COR-L47 (cell line): ENCODE measurements at places on chromosomes 16 and 17.

GRCh38 chr17:58081646-58082340 is 1.4 kb upstream of the DYNLL2 start:
- DNase-seq, result no peak

GRCh38 chr16:67399749-67400704 is 6.7 kb upstream of the TPPP3 start:
- peak; percentile 97 for DNase-seq

GRCh38 chr17:41561554-41561953 is 10.3 kb downstream of the KRT9 start:
- DNase-seq, result no peak

- DNase-seq, result no peak
Observed at GRCh38 chr17:16928406-16929034, 43.4 kb downstream of the TNFRSF13B start.

- peak; percentile 9 for DNase-seq
Observed at GRCh38 chr17:2337544-2338314, 428 bp downstream of the SGSM2 start.

GRCh38 chr16:81335669-81336068 is 20.9 kb downstream of the GAN start:
- DNase-seq, result no peak

DNA sequence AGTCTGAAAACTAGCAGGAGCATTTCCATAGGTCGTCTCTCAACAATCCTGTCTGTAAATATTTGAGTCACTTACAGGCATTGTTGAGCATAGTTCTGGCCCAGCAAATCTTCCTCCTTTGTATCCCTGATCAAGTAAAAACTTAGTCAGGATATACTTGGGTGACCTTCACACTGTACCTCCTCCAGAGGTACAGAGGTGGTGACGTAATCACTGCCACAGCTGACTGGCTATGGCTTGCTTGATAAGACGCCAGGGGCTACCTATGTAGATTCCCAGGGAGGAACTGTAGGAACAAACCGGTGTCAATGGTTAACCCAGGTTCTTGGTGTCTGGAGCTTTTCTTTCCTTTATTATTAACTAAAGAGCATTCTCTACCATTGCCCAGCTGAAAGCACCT is at the start of gene KCNJ16:
Gene KCNJ16, plus strand, starts transcription at position 270 of the 400 bp plus-strand sequence. CDS start 56,863 bp downstream, outside the sequence.
- peak; percentile 31 for DNase-seq

GRCh38 chr17:31605761-31606160 is 214.3 kb downstream of the RAB11FIP4 start:
- no peak for DNase-seq

DNA sequence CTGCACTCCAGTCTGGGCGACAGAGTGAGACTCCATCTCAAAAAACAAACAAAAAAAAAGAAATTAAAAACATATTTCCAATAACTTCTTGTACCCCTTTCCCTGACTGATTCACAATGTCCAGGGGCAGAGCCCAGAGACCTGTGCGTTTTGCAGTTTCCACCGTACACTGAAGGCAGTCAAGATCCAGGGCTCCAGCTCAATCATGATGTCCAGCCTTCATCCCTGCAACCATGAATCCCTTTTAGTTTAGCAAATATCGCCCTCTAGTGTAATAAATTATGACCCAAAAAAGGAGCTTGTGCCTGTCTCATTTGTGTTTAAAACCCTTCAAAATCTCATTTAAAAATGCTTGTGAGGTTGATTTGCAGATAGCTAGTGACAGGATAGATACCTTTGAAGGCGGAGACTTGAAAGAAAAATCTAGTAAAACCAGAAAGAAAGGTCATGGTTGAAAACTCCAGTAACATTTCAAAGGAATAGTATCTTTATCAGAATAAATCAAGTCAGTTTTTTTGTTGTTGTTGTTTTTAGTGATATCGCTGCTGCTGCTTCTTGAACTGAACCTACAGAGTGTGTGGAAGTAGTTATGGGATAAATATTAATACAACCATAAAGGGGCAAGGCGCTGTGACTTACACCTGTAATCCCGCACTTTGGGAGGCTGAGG is 3.7 kb upstream of the ERN1 start:
- peak; percentile 76 for DNase-seq

DNA sequence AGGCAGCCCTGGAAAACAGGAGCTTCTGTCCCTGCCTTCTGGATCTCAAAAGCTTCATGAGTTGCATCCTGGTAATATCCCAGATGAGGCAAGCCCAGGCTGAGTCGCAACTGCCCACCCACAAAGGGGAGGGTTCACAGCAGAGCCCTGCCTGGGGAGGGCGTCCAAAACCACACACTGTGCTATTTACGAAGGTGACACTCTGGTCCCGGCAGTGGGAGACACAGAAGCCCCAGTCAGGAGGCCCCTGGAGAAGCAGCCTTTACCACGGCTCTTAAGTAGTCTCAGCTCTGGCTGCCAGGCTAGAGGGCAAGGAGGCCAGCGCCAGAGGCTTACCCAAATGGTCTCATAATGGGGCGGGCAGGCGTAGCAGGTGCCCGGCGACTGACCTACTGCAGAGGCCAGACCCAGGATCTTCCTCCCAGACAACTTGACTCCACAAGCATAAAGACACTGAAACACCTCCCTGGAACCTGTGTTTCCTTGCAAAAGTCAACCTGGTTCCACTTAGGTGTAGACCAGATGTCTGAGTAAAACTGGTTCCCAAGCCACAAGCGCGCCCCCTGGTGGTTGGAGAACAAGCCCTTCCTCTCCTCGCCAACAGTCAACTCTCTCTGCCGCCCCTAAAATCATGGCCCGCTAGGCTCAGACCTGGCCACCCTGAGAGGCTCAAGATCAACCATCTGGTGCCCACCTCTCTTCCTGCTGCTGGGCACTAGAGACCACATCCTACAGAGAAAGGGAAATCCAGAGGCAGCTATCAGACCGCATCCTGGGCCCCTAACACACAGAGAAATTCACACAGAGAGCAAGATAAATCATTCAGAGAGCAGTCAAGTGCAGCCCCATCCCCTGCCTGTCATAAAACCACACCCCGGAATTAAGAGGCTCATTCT is 5.2 kb downstream of the AXIN2 start:
- peak; percentile 44 for DNase-seq

DNA sequence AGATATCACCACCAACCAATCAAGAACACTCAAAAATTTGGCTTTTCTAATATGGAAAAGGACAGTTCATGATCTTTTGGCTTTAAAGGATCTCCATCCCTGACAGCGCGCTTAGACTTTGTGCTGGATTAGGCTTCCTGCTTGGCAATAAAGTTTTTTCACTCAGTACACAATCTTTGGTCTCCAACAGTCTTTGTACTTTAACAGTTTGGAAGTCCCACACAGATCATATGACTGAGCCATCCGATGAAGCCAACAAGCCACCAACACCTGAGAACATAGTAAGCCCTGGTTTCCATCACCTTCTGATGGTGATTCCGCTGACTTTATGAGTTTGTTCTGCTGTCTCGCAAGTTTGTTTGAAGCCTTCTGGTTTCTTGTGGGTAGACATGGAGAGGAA is 34.3 kb downstream of the SMURF2 start:
- DNase-seq, result no peak

GRCh38 chr16:27114006-27114405 is 47.3 kb downstream of the C16orf82 start:
- DNase-seq, result no peak

GRCh38 chr17:38732376-38733281 is 2.5 kb downstream of the CISD3 start:
- no peak for DNase-seq

- no peak for DNase-seq
Observed at GRCh38 chr16:85665373-85665740, 23.4 kb downstream of the GINS2 start.

DNA sequence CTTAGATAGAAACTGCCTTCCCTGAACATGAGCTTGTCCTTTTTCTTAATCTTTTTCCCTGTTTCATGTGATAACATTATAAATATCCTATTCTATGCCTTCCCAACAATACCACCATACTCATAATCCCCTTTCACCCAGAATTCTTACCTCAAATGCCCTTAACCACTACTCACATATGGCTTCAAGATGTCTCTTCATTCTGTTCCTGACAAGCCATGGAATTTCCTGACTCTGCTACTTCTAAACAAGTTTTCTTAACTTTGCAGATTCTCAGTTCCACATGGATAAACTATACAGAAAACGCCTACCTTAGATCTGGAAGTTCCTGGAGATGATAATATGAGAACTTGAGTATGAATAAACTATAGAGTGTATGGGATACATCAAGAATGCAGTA is 1217.8 kb downstream of the CDH8 start:
- no peak for DNase-seq

DNA sequence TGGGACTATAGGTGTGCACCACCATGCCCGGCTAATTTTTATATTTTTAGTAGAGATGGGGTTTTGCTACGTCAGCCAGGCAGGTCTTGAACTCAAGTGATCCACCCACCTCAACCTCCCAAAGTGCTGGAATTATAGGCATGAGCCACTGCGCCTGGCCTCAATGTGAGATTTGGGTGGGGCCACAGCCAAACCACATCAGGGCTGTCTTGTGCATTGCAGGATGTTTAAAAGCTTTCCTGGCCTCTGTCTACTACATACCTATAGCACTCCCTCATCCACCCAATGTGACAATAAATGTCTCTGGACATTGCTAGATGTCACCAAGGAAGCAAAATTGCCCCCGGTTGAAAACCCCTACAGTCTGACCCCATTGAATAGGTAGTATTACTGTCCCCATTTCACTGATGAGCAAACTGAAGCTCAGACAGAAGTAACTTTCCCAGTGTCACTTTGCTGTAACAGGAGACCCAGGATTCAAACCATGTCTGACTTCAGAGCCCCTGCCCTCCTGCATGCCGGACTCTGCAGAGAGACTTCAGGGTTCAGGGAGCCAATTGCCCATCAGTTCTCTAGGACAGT is 3.6 kb upstream of the MAP3K14 start:
- DNase-seq, result no peak

DNA sequence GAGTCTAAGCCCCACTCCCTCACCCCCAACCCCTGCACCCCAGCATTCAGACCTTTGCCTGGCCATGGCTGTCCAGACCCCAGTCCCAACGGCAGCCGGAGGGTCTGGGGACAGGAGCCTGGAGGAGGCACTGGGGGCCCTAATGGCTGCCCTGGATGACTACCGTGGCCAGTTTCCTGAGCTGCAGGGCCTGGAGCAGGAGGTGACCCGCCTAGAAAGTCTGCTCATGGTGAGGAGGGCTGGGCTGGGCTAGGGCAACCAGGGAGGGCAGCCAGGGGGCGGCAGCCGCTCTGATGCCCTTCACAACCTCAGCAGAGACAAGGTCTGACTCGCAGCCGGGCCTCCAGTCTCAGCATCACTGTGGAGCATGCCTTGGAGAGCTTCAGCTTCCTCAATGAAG is 14.4 kb downstream of the RIPOR1 start:
- no peak for DNase-seq

- DNase-seq, result no peak
Observed at GRCh38 chr16:30947541-30947858, 1.4 kb upstream of the ORAI3 start.

DNA sequence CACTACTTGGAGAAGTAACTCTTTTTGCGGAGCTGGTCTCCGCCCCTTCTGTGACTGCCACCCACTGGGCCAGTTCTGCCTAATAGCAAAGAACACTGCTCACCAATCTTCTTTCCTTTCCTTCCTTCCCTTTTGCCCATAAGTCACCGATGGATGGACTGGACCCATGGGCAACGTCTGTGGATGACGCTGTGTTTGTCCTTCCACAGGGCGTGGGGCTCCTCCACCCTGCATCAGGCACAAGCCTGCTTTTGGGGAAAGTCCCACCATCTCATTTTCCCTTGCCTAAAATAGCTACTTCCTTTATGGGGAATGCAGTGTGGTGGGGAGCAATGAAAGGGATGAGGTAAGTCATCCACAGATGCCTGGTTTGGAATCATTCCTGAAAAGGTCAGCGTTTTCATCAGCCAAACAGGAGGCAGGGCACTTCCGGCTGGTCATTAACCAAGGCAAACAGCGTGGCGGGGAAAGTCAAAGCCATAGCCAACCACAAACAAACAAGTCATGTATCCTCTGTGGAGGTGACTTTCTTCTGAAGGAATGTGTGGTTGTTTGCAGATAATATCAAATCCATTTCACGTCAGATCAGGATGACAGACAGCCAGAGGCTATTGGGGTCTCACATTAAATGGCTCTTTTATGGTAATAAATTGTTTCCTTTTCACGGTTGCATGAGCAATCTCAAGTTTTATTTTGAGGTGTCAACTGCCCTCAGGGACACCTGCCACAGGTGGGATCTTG is 30.7 kb upstream of the MED9 start:
- DNase-seq, result peak; percentile 1

GRCh38 chr16:76796416-76796815 is 394.6 kb upstream of the MON1B start:
- no peak for DNase-seq

GRCh38 chr16:73672135-73672534 is 624.2 kb upstream of the ZFHX3 start:
- no peak for DNase-seq

- DNase-seq, result no peak
Observed at GRCh38 chr17:78458736-78459335, 80.4 kb downstream of the PGS1 start.
